ENCODE measurements at places on chromosomes 11 and 22.
A peak's percentile ranks its signal among the peaks of the same experiment; 100 is the strongest.

GRCh38 chr22:45731798-45732495 is 60.3 kb downstream of the ATXN10 start:
- DNase-seq = no peak

- no peak for DNase-seq
These were observed 204.2 kb downstream of the AASDHPPT start for GRCh38 chr11:106281455-106282173.

- DNase-seq = no peak
These were observed 84.3 kb downstream of the ARL14EP start for GRCh38 chr11:30406978-30407762.

GRCh38 chr22:29213493-29213892 is 7.8 kb downstream of the EMID1 start:
- DNase-seq = no peak

GRCh38 chr11:61129639-61130523 is 27.6 kb downstream of the CD5 start:
- peak; percentile 81 for DNase-seq

DNA sequence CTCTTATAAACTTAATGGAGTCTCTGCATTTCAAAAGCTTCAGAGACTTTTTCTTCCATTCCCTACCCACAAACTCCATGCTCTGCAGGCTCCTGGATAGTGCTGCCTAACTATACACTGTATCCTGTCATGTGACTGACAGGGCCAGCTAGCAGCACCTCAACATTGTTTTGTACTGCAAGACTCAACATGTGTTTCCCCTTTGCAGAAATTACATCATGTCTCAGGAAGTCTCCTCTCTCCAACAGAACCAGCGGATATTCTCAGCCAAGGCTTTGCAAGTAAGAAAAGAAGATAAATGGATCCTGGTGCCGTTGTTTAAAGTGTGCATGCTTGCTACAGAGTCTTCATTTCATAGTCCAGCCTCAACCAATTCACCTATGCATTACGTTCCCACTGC is 164.0 kb upstream of the UBASH3B start:
- no peak for DNase-seq
